CD4-positive, alpha-beta T cell treated with Interleukin-10 for 1 hour (primary cell): ENCODE measurements at places on chromosomes 16 and 17.

GRCh38 chr17:14793237-14793636 is 471.9 kb downstream of the PMP22 start:
- no peak for DNase-seq

- no peak for DNase-seq
These were observed 124.7 kb upstream of the NOG start for GRCh38 chr17:56468840-56469239.

DNA sequence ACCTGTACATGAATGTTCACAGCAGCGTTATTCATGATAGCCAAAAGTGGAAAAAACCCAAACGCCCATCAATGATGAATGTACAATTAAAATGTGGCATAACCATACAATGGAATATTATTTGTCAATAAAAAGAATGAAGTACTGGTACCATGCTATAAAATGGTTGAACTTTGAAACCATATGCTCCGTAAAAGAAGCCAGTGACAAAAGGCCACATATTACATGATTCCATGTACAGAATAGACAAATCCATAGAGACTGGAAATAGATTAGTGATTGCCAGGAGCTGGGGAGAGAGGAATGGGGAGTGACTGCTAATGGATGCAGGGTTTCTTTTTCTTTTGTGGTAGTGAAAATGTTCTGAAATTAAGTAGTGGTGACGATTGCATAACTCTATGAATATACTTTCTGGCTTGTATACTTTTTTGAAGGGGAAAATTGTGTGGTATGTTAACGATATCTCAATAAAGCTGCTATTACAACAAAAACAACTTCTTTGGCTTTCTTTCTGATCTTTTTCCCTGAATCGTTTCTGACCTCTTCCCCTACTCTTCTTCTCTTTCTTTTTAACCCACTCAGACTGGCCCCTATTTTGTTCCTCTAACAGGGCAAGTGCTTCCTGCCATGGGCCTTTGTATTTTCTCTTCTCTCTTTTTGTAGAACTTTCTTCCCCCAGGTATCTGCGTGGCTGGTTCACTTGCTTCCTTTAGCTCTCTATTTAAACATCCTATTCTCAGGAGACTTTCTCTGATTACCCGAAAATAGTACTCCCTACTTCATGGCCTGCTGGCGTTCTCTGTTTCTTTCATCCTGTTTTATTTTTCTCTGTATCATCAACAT is 67.9 kb downstream of the FTO start:
- DNase-seq, result no peak

GRCh38 chr16:54336631-54337204 is 50.1 kb upstream of the IRX3 start:
- no peak for DNase-seq

DNA sequence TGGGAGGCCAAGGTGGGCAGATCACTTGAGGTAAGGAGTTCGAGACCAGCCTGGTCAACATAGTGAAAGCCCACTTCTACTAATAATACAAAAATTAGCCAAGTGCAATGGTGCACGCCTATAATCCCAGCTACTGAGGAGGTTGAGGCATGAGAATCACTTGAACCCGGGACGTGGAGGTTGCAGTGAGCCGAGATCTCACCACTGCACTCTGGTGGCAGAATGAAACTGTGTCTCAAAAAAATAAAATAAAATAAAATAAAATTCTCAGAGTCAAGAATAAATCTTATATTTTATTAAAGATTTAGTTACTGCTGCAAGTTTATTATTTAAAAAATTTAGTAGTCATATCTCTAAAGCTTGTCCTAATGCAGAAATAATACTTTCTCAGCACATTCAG is 29.7 kb downstream of the ARL4D start:
- no peak for DNase-seq

GRCh38 chr17:9434642-9435057 is 141.0 kb downstream of the STX8 start:
- no peak for DNase-seq

DNA sequence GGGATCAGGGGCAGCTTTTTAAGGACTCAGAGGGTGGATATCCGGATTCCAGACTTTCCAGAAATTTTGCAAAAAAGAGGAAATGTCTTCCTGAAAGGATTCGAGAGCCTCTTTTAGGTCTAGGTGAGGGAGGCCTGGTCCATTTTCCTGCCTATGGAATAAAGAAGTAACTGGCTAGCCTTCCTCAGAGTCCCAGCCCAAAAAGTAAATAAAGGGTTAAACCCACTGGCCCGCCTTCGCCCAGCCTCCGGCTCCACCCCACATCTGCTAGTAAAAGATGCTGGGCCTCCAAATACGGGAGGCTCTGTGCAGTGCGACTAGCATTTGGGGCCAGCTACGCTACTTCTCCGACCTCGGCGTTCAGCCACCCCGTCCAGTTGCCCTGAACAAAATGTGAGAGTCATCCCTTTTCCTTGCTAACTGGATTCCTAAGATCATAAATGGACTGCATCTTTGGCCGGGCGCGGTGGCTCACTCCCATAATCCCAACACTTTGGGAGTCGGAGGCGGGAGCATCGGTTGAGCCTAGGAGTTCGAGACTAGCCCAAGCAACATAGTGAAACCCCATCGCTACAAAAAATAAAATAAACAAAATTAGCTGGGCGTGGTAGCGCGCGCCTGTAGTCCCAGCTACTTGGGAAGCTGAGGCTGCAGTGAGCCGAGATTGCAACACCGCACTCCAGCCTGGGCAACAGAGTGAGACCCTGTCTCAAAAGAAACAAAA is 824 bp upstream of the MPP2 start:
- DNase-seq, result peak; percentile 60
